ENCODE measurements at places on chromosomes 5 and 9.

DNA sequence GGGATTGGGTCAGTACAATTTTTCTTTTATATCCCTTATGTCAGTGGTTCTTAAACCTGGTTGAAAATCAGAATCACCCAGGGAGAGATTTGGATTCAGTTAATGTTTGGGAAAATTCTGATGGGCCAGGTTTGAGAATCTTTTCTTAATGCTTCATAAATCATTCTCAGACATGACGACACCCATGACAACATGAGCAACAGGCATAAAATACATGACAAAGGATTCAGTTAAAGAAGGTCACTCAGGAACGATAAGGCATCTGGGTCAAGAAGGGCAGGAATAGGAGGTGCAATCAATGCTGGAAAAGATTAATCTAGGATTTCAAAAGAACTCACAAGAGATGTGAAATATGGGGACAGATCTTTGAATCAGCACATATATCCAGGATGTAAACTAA lies 41.8 kb downstream of the ELOVL7 start:
- DNase-seq, result no peak

- DNase-seq, result no peak
Observed at GRCh38 chr9:87663556-87663955, 62.4 kb upstream of the CTSL start.

DNA sequence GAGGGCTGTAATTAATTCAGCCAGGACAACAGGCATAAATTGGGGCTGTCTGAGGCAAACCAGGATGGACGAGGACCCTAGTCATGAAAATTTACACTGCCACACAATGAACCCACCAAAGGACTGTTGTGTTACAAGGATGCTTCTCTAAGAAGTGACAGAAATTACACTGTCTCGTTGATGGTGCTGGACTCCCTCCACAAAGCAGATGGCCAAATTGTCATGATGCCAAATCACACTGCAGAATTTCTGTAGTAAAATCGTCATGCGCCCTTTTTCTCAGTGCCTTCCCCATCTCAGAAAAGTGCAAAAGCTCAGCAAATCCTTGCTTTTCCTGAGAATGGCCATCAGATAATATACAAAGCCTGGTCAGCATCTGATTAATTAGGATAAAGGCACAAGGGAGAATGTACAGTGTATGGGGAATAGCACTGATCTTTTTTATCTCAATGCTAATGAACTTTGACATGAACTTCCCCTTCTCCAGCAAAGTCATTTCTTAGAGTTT lies 545.8 kb downstream of the CSNK1G3 start:
- no peak for DNase-seq

DNA sequence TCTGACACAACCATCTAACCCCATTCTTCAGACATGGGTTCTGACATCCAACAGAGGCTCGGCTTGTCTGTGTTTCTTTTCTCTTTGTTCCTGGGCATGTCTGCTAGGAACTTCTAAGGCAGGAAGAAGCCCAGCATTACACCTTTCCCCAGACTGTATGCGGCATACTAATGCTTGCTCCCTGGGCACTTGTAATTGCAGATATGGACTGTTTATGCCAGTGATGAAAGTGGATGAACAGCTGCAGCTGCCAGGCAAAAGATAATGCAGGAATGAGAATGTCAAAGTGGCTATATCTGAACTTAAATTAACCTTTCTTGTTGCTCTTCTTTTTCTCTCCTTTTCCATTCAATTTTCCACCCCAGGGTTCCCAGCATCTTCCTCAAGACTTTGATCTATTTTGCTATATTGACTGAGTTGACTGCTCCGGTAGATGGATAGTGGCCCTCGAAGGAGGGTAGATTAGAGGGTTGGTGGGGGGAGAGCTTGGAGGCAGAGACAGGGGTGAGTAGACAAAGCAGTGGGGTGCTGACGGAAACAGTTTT lies 344.4 kb downstream of the MAN2A1 start:
- DNase-seq, result no peak

DNA sequence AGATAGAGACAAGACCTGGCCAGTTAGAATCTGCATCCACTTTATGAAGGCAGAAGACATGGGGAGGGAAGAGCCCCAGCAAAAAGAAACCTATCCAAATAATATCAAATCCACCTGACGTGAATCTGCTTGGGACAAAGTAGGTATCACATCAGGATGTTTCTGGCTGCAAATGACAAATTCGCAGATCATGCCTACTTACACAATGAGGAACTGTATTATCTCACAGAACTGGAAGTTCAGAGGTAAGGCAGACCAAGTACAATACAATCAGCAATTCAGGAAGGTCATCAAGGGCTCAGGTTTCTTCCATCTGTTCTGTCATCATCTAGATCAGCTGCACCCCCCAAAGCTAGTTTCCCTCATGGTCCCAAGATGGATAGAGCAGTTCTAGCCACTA lies 13.2 kb upstream of the NR4A3 start:
- DNase-seq, result no peak

GRCh38 chr9:130371196-130371966 lies 73.4 kb upstream of the ASS1 start:
- DNase-seq, result no peak

- DNase-seq, result no peak
Observed at GRCh38 chr9:71524996-71525580, 243.2 kb downstream of the CEMIP2 start.

DNA sequence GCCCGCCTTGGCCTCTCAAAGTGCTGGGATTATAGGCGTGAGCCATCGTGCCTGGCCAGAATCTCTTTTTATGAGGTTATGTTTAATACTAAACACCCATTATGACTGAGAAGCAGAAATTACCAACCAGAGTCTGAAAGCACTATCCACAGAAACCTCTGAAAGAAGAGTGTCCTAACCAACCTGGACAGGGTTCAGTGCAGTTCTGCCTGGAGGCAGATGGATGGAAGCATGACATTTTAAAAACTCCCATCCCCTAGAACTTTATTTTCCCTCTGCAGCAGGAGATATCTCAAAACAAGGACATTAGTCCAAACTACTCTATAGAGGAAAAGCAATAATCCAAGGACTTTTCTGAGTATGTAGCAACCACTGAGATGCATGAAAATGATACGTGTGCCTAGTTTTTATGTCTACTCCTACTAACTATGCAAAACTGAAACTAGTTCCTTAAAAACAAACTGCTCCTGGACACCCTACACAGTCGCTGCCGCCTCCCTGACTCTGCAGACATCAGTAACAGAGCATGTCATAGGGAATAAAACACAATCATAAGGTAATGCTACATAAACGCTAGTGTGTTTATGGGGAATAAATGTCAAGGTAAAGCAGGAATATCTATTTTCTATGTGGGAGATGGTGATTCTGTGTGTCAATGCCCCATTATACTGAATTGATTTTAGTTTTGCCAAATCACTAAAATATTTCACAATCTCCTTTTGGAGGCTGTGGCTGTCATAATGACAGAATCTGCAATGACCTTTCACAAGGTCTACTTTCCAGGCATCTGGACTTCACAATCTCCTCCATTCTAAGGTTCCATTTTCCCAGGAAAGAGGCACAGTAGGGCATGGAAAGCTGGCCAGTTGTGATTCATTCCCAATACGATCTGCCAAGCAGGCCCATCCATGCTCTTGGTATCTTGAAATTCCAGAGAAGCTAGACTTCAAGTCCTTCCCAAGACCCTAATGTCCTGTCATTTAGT lies 122.8 kb downstream of the SIL1 start:
- no peak for DNase-seq

- no peak for DNase-seq
Observed at GRCh38 chr9:23842565-23843129, 16.6 kb upstream of the ELAVL2 start.

DNA sequence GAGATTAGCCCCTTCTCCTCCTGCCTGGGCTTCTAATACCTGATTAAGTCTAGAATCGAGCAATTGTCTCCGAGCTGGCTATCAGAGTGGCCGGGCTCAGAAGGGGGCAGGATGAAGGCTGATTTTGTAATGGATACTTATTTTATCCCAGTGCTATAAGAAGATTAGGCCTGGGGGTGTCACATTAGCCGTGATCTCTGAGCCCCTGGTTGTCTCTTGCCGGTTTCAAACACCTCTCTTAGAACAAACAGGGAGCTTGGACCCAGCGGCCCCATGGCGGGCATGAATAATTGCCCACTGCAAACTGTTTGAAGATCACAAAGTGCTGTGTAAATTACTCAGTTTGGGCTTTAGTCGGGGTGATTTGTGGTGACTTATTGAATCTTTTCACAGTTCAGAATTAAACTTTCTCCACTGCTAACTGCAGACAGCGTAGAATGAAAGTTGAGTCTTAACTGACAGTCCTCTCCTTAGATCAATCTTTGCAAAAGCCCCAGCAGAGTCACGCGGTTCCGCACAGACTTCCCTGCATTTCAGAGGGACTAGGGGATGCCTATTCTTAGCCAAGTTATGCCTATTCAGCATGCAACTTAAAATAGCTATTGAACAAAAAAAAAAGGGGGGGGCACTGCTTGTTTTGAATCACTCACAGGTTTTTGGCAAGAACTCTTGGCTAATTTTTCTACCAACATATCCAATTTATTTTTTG lies 200.6 kb upstream of the IRX1 start:
- DNase-seq, result no peak

DNA sequence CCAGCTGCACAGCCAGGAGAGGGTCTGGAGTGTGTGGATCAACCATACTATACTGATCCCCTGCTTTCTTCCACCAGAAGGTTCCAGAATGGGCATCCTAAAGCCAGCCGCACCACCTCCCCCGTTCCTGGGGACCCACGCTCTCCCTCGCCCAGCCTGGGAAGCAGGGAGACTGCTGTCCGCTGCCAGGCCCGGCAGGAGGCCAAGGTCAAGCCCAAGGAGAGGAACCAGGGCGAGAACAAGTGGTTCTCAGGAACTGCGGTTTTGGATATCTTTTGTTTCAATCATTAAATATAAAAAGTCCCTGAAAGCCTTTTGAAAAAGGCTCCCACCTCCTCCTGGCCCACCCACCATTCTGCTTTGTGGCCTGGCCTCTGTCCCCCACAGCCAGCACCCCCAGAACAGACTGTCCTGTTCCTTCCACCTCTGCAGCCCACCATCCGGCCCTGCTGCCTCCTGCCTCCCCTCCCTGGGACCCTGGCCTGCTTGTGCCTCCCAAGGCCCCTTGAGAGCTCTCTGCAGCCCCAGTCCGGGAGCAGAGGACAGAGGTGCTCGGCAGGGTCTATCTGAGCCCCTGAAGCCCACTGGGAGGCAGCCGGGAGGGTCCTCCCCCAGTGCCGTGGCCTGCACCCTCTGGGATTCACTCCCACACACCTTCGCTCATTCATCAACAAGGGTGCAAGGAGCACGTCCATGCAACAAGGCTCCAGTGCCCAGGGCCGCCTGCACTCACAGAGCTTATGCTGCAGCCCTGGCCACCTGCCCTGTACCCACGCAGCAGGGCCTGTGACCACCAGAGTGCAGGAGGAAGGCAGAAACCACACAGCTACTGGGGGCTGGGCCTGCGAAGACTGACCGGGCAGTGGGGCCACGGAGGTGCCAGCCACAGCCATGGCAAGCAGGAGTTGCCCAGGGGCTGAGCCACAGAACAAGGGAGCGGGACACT lies 614 bp upstream of the LCN6 start:
- no peak for DNase-seq

DNA sequence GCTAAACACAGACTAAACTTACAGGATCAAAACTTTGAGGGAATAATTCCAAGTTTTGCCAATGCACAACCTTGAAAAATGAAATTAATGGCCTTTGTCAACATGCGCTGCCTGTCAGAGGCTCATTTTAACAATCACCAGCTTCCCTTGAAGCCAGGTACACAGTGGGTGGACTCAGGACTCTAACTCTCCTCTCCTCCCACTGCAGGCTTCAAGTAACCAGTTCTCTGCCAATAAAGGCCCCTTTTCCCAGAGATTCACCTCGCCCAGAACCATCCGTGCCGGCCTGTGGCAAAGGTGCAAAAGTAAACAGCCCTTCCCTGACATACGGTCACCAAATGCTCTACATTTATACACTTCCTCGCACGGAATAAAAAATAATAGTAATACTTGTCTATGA lies 18.4 kb upstream of the FBP2 start:
- no peak for DNase-seq
